ENCODE measurements at places on chromosomes 7 and 10.
A peak's percentile ranks its signal among the peaks of the same experiment; 100 is the strongest.

GRCh38 chr10:101046332-101047238 lies 15.2 kb upstream of the KAZALD1 start:
- DNase-seq = no peak

DNA sequence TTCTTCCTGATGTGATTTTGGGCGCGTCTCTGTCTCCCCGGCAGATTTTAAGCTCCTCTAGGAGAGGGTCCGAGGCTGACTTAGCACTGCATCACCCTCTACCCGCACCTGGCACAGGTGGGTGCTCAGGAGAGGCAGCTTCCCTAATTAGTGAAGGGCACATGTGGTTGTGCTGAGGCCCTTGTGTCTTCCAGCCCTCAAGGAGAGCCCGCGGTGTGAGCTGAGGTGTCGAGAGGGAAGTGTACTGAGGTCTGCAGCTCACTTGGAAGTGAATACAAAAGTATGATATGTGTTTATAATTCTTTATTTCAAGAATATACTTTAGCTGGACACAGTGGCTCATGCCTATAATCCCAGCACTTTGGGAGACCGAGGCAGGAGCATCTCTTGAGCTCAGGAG lies 20.4 kb upstream of the JAKMIP3 start:
- DNase-seq = no peak

GRCh38 chr10:121137533-121137932 lies 286.4 kb downstream of the WDR11 start:
- DNase-seq = no peak

GRCh38 chr10:95384011-95384704 lies 93.4 kb upstream of the PDLIM1 start:
- no peak for DNase-seq

- DNase-seq = no peak
Observed at GRCh38 chr7:76191783-76192240, 9.9 kb upstream of the SRRM3 start.

DNA sequence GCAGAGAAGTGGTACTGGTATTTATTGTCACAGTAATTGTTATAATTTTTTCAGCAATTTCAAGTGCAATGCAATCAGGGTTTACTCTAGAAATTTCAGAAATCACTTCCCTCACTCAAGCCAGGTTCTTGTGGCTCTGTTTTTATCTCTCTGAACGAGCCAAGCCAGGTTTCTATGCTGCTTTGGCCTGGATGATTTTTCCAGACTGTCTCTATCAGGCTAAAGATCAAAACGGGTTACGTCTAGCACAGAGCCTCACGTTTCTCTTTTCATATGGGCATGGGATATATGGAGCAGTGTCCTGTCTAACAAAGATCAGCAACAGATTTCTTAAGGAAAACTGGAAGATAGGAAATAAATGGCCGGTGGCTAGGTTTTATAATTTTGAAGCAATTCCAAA lies 1105.3 kb downstream of the NRG3 start:
- DNase-seq = no peak

DNA sequence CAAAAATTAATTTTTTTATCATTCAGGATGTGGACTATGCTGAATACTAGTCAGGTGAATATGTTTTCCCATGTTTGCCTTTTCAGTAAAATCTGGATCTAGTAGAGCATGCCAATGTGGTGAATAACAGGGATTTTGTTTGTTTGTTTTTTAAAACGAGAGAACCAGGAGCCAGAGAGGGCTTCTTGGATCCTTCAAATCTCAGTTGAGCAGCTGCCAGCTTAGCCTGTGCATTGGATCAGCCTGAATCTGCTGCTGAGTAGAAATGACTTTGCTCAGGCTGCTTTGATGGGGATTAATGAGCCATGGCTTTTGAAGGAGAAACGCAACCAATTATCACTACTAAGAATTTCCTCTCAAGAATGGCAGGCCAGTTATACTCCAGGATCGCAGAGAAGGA lies 493.8 kb downstream of the ARL4A start:
- DNase-seq = no peak

- DNase-seq = no peak
Observed at GRCh38 chr7:137386966-137387365, 43.4 kb upstream of the PTN start.

DNA sequence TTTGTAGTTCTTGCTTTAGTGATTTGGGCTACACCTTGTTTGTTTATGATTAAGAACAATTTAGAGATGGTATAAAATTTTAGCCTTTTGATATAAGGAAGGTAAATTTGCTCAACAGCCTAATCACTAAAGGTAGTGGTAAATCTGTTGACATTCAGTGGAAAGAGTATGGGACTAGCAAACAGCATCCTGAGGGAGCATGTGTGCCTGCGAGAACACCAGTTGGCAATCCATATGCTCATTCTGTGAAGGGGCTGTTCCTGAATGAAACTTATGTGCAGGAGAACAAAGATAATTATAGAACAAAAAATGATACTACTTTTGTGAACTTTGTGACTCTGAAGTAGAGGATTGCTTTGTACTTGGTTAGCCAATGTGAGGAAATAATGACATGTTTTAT lies 44.0 kb downstream of the CAPZA2 start:
- DNase-seq = no peak

DNA sequence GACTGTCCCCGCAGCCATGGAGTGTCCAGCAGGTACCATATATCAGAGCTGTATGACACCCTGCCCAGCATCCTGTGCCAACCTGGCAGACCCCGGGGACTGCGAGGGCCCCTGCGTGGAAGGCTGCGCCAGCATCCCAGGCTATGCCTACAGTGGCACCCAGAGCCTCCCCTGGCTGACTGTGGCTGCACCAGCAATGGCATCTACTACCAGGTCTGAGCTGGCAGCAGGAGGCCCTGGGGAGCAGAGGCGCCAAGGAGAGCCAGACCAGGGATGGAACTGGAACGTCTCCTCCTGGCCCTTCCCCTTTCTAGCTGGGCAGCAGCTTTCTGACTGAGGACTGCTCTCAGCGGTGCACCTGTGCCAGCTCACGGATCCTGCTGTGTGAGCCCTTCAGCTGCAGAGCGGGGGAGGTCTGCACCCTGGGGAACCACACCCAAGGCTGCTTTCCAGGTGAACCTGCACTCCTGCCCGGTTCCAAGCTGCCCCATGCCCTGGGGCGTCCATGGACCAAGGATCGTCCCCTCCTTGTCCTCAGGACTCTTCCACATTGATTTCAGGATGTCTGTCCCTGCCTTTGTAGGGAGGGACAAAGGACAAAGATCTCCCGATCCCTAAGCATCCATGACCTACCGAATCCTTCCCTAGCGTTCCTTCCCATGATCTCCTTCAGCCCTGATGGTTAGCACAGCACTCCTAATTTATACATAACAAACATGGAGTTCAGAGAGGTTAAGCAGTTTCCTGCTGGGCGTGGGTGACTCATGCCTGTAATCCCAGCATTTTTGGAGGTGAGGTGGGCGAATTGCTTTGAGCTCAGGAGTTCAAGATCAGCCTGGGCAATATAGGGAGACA lies 33.3 kb downstream of the EPHB4 start:
- no peak for DNase-seq

- no peak for DNase-seq
Observed at GRCh38 chr10:5527332-5528200, 2.8 kb downstream of the CALML3 start.

- no peak for DNase-seq
Observed at GRCh38 chr10:112767156-112767555, 182.9 kb upstream of the TCF7L2 start.

- DNase-seq = no peak
Observed at GRCh38 chr7:154484943-154485342, 432.7 kb downstream of the DPP6 start.

DNA sequence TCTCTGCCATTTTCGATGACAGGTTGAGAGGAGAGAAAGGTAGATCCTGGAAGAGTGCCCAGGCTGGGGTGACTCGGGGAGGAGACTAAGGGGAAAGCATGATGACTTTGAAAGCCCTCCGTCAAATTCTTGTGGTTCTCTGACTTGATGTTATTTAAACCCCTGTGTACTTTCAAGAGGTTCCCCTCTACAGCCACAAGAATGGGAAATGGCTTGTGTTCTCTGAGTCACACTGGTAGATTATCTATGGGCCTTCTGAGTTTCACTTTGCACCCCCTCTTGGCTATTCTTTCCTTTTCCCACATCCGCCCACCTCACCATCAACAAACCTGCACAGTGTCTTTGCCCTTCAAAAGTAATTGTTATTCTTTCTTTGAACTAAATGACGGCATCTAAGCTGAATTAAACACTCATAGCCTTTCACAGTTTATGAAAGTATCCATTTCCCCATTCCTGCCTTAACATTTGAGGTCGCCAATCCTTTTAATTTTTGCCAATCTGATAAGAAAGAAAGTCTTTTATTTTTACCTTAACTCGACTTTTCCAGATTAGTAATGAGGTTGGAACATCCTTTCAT lies 24.1 kb downstream of the PRF1 start:
- DNase-seq = peak; percentile 80

GRCh38 chr10:133024704-133025557 lies 62.8 kb upstream of the ADGRA1 start:
- no peak for DNase-seq

- no peak for DNase-seq
Observed at GRCh38 chr7:54847921-54848320, 88.9 kb upstream of the SEC61G start.

DNA sequence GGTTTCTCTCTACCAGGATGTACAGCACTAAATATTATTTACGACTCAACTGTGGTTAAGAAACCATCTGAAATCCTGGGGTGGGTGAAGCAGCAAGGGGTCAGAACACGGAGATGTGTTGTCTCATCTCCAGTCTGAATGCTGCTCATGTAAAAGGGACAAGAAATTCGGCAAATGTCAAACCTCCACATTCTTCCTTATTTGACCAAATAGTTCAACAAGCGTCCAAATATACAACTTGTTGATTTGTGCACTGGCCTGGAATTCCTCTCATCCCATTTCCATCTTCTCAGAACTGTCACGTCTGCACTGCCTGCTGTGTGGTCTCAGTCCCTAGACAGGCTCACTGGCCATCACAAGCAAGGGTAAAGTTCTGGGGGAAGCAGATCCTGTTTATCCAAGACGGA lies 520.0 kb downstream of the PARD3 start:
- no peak for DNase-seq

GRCh38 chr7:22733761-22734160 lies 6.8 kb downstream of the IL6 start:
- no peak for DNase-seq
